ENCODE measurements at places on chromosomes 1 and 21.

- DNase-seq, result no peak
Observed at GRCh38 chr1:114737314-114737849, 20.4 kb downstream of the CSDE1 start.

GRCh38 chr21:16502273-16502672, 772.5 kb downstream of the USP25 start:
- DNase-seq, result no peak

DNA sequence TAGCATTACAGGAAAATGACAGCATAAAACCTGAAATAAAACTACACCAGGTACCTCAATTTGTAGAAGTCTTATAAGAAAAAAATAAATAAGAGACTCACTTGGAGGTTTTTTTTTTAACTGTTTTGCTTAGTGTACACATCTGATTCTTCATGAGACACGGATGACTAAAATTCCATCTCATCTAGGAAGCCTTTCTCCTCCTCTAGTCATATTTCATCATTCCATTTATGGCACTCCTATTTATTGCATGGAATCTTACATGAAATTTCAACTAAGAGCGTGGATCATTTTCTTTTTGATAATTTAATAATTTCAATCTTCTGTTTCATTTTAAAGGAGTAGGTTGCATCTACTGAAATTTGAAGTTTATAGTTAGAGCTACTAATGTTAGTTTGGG, 1.6 kb upstream of the PTGS2 start:
- DNase-seq, result no peak

DNA sequence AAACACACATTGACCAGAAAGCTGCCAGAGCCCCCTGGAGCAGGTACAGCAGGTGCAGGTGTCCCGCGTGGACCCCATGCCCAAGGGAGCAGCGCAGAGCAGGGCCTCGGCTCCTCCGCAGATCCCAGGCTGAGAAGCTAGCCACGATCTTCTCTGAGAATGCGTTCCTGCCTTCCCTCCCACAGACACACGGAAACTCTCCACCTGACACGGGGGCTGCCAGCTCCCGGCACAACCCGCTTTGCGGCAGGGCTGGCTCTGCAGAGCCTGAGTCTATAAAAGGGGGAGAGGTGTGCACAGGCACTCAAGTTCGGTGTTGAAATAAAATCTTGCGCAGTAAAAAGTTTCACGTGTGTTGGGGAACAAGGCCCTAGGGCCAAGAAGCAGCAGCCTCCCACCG, 9.6 kb downstream of the MEGF6 start:
- no peak for DNase-seq

DNA sequence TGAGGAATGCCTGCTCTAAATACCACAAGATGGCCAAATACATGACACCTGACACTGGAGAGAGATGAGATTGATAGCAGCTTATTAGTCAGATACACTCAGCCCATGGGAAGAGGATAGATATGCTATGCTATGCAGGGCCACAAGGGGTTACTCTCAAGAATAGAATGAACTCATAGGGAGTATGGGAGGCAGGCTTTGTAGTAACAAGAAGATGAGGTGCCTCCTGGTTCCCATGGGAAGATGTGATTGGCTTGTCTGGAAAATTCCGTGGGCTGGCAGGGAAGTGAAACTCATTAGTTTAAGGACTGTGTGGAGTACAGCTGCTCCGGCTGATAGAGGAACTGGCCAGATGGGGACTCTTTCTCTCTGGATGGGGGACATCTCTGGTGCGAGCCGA, 16.5 kb downstream of the CCDC30 start:
- no peak for DNase-seq

Data from activated naive CD4-positive, alpha-beta T cell treated with Interleukin-2 at 50 U/mL for 16 hours (primary cell).